Left kidney (tissue), 8 donors: ENCODE measurements at places on chromosomes 12 and 14. TPM values are rescaled to one million over a fixed set of nuclear protein-coding genes. Genes with fewer than 3 reads are reported as not detected.

GRCh38 chr14:64938972-64939816, 3.4 kb downstream of the GPX2 start:
- DNase-seq, result no peak

Gene C1R
- polyA plus RNA-seq, result 40.5 TPM

Gene TMEM253
- polyA plus RNA-seq, result 1.3 TPM

DNA sequence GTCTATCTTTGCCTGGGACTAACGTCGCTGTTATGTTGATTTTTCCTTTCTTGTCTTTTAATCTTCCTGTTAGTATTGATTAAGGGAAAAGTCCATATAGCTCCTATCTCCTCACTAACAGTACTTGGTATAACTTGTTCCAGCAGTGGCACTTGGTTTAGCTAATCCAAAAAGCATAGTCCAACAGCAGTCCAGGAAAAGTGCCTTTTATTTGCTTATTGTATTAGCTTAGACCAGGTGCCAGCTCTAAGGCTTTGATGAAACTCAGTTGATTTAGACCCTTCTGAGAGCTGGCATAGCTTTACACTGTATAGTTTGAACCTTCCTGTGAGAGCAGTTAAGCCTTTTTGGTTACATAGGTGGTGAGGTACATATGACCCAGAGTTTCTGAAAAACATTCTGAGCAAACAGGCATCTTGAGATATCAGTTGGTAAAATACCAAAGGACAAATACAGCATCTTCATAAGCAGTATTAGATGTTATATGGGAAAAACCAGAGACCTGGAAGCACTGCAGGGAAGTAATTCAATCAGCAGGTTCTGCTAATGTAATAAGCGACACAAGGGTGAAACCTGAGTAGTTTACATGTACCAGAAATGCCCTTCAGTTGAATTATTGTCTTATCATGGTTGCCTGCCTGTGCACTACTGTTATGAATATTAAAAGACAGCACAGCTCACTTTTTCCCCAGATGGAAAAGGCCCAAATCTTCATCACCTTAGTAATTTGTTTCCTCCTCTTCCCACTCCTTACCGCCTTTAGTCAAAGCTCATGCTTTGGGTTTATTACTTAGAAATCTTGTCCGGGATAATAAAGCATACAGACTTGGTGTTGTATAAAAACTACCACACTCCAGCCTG, 13.0 kb downstream of the PELI2 start:
- DNase-seq, result no peak

DNA sequence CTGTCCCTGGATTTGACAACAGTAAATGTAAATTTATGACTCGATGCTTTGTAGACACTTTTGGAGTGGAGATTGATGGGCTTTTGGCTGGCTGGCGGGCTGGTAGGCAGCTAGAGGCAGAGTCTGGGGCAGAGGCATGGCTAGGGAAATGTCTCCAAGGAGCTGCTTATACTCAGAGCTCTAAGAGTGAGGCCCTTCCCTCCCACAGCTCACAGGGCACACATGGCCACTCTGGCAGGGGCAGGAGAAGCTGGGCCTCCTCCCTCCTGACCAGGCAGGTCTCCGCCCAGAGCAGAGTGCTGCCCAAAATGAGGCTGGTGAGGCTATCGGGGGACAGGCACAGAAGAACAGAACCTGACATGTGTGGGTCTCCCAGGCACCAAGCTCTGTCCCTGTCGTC, 67.5 kb downstream of the GALNT16 start:
- no peak for DNase-seq

Gene ACSM4
- not detected for polyA plus RNA-seq

- no peak for DNase-seq
Measured at GRCh38 chr12:130394906-130395305, 57.2 kb downstream of the PIWIL1 start.

DNA sequence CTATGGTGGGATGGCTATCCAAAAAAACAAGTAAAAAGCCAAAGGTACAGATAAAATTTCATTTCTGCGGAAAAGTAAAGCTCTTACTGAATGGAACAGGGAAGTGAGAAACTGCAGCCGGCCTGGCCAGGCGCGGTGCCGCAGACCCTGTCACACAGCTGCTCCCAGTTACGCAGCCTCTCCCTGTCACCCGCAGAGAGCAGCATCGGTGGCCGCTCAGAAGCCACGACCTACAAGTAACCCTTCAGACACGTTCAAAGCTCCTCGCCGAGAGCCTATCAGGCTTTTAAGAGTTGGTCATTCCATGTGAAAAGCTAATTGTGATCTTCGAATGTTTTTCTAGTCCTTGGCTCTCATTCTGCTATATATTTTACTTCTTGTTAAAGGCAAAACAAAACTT, 11.0 kb upstream of the ANKLE2 start:
- DNase-seq, result peak; percentile 58

- DNase-seq, result no peak
Measured at GRCh38 chr12:12338527-12339168, 11.4 kb downstream of the MANSC1 start.

Gene CLEC2A
- not detected for polyA plus RNA-seq

DNA sequence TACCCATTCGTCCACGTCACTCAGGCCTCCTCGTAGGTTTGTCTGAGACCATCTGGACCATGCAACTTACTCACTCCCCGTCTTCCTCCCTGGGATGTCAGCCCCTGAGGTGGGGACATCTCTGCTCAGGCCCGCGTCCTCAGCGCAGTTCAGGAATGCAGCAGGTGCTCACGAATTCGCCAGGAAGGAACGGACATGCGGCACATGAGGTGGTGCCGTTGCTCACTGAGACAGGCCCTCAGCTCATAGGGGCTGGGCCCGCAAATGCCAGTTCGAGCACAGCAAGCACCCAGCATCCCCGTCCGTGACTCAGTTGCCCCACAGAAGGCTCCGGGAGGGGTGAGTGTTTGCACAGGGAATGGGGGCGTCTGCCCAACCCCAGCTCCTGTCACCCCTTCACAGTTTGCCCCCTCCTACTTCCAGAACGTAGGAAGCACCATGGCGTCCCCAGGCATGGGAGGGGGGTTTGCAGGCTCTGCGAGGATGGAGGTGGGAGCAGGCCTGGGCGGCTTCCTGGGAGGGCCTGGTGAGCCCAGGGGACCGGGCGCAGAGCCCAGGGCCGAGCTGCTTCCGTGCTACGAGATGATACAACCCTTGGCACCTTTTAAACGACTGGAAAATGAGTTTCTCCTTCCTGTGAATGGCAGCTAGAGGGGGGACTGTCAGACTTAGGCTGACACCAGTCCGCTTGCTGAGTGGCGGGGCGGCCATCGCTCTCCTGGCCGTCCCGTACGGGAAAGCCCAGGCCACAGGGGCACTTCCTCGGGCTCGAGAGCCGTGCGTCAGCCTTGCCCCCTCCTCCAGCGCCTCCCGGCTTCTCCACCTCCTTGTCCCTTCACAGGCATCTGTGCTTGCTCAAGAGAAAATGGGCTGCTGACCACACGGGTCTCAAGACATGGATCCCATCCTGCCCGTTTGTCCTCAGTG, 6.9 kb downstream of the GALNT9 start:
- no peak for DNase-seq

DNA sequence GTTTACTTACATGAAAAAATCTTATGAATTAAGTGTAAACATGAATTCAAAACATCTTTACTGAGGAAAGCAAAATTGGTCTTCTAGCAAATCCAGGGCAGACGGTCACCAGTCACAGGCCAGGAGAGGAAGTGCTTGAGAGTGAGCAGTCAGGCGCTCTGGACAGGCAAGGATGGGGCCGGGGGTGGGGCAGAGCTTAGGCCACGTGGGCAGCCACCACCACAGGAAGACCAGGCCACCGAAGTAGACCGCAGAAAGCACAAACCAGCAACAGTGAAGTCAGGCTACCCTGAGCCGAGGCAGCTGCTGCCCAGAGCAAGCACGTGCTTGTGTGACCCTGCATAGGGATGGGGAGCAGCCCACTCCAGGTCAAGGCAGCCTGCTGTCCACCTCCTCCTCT, 33.5 kb downstream of the SLC6A12 start:
- no peak for DNase-seq

DNA sequence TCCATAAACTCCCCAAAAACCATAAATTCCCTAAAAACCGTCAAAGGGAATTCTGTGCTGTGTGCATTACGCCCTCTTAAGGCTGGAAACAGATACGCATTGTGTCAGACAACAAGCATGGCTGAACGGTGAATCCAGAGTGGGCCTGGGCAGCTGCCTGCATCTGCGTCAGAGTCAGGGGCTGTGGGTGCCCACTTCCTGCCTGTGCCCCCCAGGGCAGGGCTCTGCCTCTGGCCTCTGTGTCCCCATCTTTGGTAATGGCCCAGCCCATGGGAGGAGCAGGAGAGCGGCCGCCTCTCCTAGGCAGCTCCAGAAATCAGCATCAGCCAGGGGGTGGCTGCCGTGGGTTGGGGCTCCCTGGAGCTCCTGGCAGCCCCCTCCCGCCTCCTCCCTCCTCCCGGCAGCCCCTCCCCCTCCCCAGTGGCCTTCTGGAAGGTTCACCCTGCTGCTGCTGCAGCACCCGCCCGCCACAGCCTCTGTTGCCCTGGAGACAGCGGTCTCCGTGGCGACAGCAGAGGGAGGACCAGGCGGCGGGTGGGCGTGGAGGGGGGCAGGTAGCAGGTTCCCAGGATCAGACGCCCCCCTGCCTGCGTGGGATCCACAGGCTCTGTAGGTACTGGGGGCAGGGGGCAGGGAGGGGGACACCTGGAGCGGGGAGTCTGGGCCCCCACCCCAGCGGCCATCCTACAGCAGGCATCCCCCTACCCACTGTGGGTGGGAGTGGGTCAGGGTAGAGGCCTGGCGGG, 5.9 kb downstream of the MMP17 start:
- DNase-seq, result no peak

Gene RBP5
- polyA plus RNA-seq, result 54.0 TPM

- DNase-seq, result peak; percentile 59
Measured at GRCh38 chr12:110846615-110847566, at the start of gene CCDC63. Gene CCDC63 (plus strand): TSS chr12:110846987. CDS start chr12:110852955, 5,968 bp downstream.

DNA sequence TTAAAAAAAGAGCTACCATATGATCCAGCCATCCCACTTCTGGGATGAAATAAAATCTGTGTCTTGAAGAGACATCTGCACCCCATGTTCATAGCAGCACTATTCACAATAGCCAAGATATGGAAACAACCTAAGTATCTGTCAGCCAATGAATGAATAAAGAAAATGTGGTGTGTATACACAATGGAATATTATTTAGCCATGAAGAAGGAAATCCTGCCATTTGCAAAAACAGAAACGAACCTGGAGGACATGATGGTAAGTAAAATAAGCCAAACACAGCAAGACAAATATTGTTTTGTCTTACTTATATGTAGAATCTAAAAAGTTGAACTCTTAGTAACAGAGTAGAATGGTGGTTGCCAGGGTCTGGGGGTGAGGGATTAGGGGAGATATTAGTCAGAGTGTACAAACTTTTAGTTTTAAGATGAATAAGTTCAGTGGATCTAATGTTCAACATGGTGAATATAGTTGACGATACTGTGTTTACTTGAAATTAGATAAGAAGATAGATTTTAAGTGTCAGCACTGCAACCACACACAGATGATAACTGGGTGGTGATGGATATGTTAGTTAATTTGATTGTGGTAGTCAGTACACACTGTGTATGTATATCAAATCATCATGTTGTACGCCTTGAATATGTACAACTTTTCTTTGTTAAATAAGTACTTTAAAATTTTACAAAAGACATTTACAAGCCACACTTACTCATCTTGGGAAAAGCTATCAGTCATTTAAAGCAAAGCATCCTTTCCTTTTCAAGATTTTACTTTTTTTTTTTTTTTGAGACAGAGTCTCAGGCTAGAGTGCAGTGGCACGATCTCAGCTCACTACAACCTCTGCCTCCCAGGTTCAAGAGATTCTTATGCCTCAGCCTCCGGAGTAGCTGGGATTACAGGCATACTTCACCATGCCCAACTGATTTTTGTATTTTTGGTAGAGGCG, 89.9 kb downstream of the BICD1 start:
- DNase-seq, result no peak

Gene LUM
- 31.5 TPM for polyA plus RNA-seq

Gene KRT80
- 0.80 TPM for polyA plus RNA-seq

DNA sequence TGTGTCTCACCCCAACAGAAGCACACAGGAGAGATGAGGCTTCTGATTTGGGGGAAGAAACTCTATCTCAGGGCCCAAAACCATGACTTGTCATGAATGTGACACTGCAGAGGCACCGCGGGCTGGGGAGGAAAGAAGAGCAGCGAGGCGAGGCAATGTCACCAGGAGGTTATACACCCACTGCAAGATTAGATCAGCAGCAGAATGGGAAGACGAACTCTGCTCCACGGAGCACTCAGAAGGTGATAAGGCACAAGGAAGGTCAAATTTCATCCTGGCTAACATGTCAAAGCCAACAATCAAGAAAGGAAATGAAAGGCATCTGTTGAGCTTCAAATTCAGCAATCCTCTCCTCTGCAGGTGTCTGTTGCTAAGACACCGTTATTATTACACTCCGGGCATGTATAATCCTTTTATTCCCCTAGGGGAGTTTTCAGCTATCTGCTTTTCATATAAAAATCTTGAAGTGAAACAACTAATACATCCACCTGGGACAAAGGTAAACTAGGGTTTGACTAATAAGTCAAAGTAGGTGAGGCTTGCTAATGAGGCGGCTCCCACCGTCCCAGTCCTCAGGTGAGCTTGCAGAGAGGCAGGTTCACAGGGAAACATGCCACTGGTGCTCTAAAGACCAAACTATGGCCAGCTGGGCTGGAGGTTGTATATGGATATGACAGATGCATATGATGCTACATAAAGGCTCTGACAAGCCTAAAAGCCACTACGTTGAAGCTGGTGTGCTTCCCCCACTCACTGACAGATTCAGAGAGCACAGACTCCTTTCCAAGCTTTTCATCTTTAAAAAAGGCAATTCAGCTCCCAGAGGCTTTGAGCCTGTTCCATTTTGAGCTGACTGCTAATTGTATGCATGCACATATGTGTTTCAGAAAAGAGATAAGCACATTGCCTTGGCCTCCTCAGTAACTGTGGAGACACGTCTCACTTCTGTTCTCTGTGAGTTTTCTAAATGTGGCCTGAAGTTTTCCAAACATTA, 221.2 kb downstream of the NELL2 start:
- peak; percentile 17 for DNase-seq

DNA sequence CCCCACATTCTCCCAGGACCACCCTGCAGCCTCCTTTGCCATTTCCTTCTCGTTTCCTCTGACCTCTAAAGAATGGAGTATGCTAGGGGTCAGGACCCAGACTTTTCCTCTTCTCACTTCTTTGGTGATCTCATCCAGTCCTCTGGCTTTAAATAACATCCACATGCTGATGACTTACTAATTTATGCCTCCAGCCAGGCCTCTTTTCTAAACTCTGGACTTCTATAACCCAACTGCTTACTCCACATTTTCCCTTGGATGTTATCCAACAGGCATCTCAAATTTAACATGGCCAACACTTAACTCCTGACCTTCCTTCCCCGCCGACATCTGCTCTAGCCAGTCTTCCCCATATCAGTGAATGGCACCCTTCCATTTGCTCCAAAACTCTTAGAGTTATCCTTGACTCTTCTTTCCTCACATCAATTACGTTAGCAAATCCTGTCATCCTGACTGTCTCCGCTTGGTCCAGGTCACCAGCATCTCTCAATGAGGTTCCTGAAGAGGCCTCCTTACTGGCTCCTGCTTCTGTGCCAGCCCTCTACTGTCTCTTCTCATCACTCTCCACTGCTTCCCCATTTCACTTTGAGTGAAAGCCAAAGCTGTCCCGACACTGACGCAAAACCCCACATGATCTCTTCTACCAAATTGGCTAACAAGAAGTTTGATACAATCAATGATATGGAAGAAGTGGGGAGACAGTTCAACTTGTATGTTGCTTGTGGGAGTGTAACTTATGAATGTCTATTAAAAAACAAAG, 42.7 kb downstream of the TMBIM6 start:
- peak; percentile 53 for DNase-seq

Gene JPH4
- polyA plus RNA-seq, result 8.9 TPM
